Stimulated activated effector memory CD8-positive, alpha-beta T cell treated with anti-CD3 and anti-CD28 coated beads, Interleukin-12 subunit alpha, Interleukin-12 subunit beta, amount 100 ng/mL, for 72 hours (primary cell): ENCODE measurements at places on chromosomes 13 and 19.

- no peak for DNase-seq
Observed at GRCh38 chr13:104996022-104996421, 1539.4 kb downstream of the EFNB2 start.

GRCh38 chr13:42762251-42762650 is 19.1 kb upstream of the FAM216B start:
- no peak for DNase-seq

GRCh38 chr19:23799321-23799720 is 40.6 kb upstream of the ZNF681 start:
- DNase-seq, result no peak

DNA sequence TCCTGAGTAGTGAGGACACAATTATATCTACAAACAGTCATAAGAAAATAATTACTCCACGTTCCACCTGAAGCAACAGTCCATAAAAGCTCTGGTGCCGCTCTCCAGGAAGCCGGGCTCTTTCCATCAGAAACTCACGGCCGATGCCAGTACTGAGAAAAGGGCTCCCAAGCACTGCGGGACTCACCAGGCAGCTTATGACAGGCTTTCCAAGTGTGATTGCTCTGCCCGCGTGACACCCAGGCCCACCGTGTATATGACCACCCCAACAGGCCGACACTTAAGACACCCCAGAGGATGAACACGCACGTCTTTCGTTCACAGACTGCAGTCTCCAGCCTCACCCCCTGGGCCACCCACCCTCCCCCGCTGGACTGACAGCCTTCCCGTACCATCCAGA is 199.0 kb downstream of the UQCRFS1 start:
- no peak for DNase-seq

DNA sequence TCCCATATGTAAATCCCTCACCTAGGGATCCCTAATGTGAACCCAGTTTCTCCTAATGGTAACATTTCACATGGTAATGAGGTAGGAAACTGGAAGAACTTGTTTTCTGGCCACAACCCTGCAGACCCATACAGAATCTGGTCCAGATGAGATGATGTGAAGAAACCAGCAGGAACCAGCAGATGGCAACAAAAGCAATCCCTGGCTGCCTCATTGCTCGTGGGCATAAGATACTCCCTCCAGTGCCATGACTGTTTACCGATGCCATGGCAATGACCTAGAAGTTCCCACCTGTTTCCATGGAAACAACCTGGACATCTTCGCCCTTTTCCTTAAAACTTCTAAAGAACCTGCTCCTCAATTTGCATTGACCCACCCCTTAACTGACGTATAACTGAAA is 1.4 kb upstream of the CD209 start:
- DNase-seq, result no peak

DNA sequence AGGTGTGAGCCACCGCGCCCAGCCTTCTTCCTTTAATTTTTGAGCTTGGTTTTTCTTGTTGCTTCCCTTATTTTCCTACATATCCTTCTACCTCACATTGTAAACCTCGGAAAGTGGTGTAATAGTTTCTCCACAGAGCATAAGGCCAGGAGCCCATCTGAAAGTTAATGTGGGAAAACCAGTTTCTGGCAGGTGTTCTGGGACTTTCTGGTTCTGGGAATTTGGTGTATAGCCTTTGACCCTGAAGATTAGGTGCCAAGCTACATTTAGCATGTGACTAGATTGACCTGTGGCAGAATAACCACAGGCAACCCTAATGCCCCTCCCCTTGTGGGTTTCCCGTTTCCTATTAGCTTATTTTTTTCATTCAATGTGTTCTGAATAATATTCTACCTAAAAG is 8.7 kb downstream of the POP4 start:
- DNase-seq, result no peak

DNA sequence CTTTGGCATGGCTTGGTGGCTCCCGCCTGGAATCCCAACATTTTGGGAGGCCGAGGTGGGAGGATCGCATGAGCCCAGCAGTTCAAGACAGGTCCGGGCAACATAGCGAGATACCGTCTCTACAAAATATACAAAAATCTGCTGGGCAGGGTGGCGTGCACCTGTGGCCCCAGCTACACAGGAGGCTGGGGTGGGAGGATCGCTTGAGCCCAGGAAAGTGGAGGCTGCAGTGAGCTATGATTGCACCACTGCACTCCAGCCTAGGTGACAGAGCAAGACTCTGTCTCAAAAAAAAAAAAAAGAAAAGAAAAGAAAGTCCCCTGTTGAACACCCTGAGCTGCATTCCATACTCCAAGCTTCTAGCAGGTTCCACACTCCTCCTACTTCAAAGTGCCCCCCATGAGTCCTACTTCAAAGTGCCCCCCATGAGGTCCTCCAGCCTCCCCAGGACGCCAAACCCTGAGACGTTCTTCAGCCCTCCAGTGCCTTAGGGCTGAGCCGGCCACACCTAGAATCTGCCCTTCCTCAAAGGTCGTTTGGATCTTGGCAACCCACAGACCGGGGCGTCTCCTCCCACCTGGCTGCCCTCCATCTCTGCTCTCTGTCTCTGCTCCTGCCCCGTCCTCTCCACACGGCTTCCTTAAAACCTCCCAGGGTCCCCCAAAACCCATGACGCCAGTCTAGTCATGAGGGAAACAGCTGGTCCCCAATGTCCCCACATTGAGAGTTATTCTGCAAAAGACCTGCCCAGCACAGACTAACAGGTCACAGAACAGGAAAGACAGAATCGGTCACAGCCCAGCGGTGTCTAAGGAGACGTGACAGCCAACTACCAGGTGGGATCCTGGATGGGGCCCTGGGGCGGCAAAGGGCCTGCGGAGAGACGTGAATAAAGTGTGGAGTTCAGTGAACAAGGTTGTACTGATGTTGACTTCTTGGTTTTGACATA is 4.8 kb downstream of the TJP3 start:
- no peak for DNase-seq

DNA sequence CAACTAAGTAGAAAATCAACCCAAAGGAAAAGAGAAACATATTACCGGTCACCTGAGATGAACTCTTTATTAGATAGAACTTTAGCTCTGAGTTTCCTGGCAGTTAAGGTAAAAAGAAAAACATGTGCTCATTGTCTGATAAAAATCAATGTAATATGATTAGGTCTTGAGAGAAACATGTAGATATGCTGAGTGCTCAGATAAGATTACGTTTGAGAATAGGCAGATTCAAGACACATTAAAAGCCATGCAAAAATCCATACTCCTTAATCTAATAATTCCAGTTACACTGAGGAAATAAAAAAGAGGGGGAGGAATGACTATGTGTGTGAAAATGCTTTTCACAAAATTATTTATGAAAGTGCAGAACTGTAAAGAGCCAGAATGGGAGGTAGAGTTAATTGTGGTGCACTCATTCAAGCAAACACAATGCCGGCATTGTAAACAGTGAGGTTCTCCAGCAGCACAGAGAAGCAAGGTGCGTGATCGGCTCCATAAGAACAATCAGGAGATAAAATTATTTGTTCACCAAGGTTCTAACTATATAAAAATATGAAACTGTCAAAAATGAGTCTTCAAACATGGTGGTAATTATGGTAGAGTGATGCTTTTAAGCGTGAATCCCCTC is 88.8 kb downstream of the MBNL2 start:
- DNase-seq, result no peak

- DNase-seq, result no peak
Observed at GRCh38 chr13:33263484-33263883, 22.1 kb downstream of the STARD13 start.

- no peak for DNase-seq
Observed at GRCh38 chr19:19426216-19426615, 20.7 kb downstream of the GATAD2A start.

DNA sequence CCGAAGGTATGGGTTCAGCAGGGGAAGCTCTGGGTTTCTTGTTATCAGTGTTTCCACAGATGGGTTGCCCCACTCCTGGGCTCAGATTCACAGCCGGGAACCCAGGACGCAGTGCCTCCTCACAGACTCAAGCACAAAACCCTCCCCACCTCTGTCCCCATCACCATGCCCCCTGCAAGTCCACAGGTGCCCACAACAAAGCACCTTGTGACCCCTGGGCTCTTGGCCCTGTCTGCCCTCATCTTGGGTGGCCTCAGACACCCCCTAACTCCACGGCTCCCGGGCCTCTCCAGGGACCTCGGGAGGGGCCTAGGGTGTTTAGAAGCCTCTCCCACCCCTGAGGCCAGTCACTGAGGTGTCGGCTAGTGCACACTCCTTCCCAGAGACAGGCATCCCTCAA is 231.7 kb downstream of the TUBA3C start:
- DNase-seq, result no peak
